ENCODE measurements at places on chromosomes 13 and 19.

- no peak for DNase-seq
Observed at GRCh38 chr13:99738626-99739025, 232.9 kb downstream of the ZIC5 start.

DNA sequence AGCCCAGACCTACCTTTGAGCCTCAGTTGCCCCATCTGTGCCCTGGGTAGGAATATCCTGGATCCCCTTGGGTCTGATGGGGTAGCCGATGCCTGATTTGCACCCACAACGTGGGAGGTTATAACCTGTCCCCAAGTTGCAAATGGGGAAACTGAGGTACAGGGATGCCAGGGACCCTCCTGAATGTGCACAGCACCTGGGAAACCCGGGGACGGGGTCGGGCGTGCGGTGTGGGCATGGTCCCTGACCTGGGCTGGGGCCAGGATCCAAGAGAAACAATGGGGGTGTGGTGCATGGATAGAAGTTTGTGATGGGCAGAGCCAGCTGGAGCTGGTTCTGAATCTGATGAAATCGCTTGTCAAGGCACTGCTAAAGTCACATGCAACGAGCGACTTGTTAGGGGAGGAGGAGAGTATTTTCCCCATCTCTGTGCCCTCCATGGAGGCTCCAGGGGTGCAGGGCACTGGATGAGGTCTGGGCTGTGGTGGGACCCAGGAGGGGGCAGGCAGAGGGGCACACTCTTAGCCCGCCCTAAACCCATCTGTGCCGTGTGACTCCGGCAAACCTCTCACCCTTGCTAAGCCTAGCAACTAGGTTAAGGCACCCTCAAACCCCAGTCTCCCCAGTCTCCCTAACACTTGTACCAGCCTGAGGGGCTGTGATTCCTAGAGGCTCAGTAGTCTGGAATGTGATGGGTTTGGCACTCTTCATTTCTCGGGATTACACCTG lies 749 bp downstream of the GDF15 start:
- no peak for DNase-seq

- peak; percentile 78 for DNase-seq
Observed at GRCh38 chr13:21529146-21529893, 70.2 kb upstream of the ZDHHC20 start.

GRCh38 chr13:90414691-90415596 lies 932.5 kb upstream of the MIR17HG start:
- no peak for DNase-seq

GRCh38 chr13:111361873-111362648 lies 41.6 kb downstream of the TEX29 start:
- DNase-seq: no peak

DNA sequence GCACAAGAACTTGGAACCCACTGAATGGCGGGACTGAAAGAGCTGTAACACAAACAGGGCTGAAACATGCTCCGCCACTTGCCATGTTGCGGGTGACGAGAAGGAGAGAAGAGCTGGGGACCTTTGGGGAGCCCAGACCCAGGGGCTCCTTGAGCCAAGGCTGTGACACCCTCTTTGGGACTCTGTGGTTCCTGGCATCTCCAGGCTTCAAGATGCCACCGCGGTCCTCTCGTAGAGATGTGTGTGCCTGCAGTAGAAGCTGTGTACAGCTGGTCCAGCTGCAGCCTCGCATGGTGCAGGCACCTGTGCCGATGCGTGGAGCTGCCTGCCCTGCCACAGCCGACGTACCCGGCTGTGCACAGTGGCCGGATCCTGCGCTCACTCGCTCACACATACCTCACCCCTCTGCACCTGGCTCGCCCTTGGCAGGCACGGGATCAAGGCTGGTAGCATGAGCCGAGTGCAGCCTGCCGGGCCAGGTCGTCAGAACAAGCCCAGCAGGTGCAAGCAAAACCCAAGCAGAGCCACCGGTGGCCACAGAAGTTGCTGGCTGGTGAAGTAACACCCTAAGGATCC lies 1385.8 kb downstream of the PCDH9 start:
- DNase-seq: no peak

GRCh38 chr13:33968520-33969507 lies 150.9 kb downstream of the RFC3 start:
- DNase-seq: no peak

- no peak for DNase-seq
Observed at GRCh38 chr19:41224632-41225031, 5.6 kb downstream of the AXL start.

GRCh38 chr19:15399635-15400034 lies 19.2 kb downstream of the AKAP8L start:
- no peak for DNase-seq

- no peak for DNase-seq
Observed at GRCh38 chr19:18662972-18663732, 20.3 kb upstream of the CRTC1 start.

DNA sequence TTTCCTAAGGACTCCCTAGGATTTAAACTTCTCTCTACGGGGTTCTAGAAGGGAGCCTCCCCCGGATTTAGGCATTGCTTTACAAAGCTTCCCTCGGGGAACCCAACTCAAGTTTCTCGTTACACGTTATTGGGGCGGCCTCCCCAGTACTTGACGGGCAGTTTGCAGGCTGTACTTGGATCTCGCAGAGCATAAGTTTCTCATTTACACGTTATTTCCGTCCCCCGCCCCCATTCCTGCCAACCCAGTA lies 584 bp downstream of the SMG9 start:
- DNase-seq: no peak

DNA sequence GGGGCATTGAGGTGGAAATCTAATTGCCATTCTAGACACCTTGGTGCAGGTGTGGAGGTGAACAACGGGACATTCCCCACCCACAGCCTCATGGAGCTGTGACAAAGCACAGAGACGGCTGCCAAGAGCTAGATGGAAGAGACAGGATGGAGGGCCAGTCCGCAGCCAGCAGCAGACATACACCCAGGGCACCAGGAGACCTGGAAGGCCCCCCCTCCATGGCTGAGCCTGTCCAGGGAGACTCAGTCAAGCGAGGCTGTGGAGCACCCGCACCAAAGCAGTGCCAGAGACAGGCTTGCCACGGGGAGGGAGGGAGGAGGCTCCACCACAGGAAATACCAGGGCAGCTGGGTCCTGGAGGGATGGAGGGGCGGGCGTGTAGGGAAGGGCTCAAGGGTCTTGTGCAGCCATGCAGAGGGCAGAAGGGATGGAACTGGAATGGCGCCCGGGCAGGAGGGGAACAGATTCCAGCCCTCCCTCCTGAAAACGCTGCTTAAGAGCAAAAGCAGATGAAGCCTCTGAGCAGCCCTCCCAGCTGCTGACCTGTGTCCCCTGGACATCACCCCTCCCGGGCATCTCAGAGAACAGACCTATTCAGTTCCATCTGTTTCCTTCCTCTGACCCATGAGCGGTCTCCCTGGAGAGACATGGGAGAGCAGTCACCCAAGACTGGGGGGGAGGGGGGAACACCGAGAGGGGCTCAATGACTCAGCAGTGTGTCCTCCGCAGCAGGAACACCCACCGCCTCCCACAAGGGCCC lies 14.4 kb downstream of the EPS15L1 start:
- DNase-seq: no peak

GRCh38 chr19:55638864-55639359 lies 1.9 kb upstream of the ZNF580 start:
- DNase-seq: peak; percentile 79

DNA sequence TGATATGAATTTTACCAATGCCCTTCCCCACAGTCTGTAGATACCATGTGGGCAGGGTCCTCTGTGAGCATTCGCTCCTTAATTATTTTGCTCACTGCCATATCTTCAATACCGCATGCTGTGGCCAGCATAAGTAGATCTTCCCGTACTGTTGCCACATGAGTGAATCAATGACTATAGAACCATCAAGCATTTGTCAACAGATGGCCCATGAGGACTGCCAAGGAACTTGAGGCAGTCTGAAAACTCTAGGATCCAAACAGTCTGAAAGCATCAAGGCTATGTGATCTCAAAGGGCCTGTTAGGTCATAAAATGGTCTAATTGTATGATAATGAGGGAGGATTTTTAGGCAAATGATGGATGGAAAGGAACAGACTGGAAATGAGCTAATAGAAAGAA lies 27.4 kb upstream of the GPR12 start:
- DNase-seq: no peak

DNA sequence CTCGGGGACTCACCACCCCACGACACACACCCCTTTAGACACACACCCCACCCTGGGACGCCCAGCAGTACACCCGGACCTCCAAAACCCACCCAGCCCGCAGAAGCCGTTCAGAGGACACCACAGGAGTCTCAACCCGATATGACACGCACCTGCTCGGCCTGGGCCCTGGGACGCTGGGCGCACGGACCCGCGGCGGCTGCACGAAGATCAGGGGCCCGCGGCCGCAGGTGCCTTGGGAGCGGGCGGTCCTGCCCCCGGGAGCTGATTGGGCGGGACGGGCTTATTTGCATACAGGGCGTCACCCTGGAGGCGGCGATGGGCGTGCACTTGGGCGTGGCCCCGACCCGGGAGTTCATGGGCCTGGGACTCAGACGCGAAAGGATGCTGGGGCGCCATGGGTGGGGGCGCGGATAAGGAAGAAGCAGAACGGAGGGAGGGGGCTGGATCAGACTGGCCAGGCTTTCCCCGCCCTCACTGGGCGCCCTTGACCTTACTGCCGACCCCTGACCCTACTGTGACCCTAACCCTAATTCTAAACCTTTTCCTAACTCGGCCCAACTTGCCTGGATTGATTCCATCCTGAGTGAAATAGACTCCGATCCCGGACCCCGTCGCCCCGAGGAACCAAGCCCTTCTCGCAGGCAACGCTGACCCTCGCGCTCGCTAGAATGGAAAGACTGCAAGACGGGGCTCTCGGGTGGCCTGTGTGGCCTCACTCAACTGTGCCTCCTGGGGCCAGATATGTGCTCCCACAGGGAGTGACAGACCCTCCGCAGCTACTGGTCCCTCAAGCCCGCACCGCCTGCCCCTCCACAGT lies at the start of gene MEF2B:
Gene MEF2B (minus strand): TSS at position 211 of the 820 bp plus-strand sequence. CDS start 19,528 bp downstream, outside the sequence.
- DNase-seq: peak; percentile 66

- no peak for DNase-seq
Observed at GRCh38 chr13:45142440-45143345, 22.4 kb downstream of the GTF2F2 start.

GRCh38 chr19:1272423-1273262 lies 2.7 kb upstream of the FAM174C start:
- DNase-seq: no peak

- DNase-seq: no peak
Observed at GRCh38 chr19:40799558-40800338, 757 bp downstream of the EGLN2 start.

DNA sequence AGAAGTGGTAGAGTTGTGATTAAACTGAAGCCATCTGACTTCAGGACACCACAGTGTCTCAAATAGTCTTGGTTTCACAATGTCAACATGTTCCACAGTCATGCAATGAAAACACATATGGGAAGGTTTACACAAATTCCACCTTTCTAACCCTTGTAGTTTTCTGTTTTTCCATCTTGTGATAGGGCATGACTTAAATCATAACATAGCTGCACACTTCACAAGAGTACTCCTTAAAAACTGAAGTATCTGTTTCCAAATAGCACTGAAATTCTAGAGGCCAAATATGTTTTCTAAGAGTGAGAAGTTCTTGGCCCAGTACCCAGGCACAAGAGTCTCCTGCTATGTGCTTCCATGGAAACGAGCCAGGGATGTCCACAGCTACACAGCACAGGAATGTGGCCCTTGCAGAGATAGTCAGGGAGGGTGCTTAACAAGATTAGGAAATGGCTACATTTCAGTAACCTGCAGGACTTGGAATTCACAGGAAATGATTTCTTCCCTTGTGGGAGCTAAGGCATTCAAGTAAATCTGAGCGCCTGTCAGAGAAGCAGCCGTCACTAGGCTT lies 269.1 kb downstream of the NDFIP2 start:
- no peak for DNase-seq

- no peak for DNase-seq
Observed at GRCh38 chr13:65368832-65369231, 1861.3 kb downstream of the PCDH9 start.

DNA sequence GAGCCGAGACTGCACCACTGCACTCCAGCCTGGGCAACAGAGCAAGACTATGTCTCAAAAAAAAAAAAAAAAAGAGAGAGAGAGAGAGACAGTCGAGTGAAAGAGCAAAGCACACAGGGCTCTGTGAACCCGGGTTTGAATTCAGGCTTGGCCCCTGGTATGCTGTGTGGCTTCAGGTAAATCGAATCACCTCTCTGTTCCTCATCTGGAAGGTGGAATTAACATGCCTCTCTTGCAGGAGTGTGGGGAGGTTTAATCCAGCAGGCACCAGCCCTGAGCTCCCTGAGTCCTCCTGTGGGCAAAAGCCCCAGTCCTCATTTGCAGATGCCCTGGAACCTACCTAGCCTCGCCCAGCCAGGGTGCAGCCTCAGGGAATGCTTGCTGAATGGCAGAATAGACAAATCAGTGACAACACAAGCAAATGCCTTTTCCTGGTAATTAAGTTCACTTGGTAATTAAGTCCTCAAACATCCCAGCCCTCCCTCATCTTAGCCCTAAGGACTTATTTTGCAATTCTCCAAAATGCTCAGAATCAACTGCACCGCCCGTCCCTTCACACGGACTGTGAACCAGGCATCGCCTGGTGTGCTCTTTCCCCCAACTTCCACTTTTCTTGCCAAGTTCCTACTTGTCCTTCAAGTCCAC lies 4.6 kb upstream of the ZNRF4 start:
- DNase-seq: no peak

GRCh38 chr13:90806892-90807291 lies 540.6 kb upstream of the MIR17HG start:
- DNase-seq: no peak

DNA sequence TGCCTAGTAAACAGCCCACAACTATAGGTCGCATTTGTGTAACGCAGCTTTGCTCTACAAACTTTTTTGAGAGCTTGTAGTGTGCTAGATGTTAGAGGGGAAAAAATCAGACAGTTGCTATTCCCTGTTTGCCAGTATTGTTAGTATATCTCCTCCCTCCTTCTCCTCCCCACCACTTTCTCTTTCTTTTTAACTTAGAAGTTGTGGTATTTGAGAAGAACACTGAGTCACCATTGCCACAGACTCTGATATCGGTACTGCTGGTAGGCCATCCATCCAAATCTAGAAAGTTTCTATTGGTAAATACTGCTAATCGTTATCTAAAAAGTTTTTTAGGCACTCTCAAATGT lies 666 bp downstream of the POMP start:
- DNase-seq: no peak

DNA sequence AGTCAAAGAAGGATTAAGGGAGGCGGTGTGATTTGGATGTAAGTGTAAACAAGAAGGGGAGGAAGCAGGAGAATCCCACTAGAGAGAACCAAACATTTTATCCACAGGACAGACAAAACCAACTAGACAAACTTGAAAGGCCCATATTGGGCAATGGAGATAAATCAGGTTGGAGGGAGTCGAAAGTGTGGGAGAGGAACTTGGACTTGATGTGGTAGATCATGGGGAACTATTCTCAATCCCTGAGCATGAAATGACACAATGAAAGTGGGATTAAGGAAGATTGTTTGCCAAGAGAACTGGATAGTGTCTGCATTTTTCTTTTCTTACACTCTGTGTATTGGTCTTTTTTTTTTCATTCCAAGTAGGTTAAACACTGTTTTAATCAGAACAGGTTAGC lies 17.9 kb downstream of the GPR183 start:
- no peak for DNase-seq

- DNase-seq: no peak
Observed at GRCh38 chr13:42984691-42985090, 7.3 kb downstream of the EPSTI1 start.

GRCh38 chr19:47243776-47244547 lies 12.4 kb upstream of the CCDC9 start:
- DNase-seq: peak; percentile 90

GRCh38 chr13:106814463-106814862 lies 246.5 kb upstream of the ARGLU1 start:
- DNase-seq: no peak

- DNase-seq: no peak
Observed at GRCh38 chr13:24064371-24064770, 96.1 kb upstream of the SPATA13 start.

Measured in Jurkat, Clone E6-1 (cell line).